ENCODE measurements at places on chromosomes 12 and 14.

DNA sequence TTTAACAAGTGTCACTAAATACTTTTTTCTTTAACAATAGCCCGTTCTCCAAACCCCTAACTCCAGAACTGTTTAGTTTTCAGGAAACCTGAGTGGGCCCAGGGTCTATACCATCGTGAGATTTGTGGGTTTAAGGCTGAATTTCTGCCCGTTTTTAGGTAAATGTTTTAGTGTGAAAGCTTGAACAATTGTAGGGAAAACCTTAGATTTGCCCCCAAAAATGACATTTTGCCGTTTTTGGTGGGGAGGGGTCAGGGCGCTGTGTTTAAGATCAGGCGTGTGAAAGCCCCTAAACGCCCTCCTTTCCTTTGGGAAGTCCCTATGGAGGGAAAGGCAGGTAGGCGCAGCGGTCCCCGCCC is 320 bp upstream of the PRPF39 start:
- peaks cover 51% of the 10 kb centered on the region for H3K4me1 ChIP-seq
- peak overlapping the region; percentile 84 for H3K27ac ChIP-seq
- no peak for DNase-seq
- peak overlapping the region; percentile 75 for H3K4me3 ChIP-seq
- H3K36me3 ChIP-seq, result no peaks in the 10 kb centered on the region

GRCh38 chr14:58977366-58977765 is 211.1 kb upstream of the DAAM1 start:
- no peak overlapping the region for H3K27ac ChIP-seq
- H3K4me1 ChIP-seq, result peaks cover 26% of the 10 kb centered on the region
- no peaks in the 10 kb centered on the region for H3K36me3 ChIP-seq
- no peak overlapping the region for H3K4me3 ChIP-seq

- H3K4me1 ChIP-seq, result no peaks in the 10 kb centered on the region
- no peak overlapping the region for H3K27ac ChIP-seq
- no peaks in the 10 kb centered on the region for H3K27me3 ChIP-seq
- peaks cover under 1% of the 10 kb centered on the region for H3K36me3 ChIP-seq
These were observed 34.3 kb downstream of the KICS2 start for GRCh38 chr12:64187794-64188193.

DNA sequence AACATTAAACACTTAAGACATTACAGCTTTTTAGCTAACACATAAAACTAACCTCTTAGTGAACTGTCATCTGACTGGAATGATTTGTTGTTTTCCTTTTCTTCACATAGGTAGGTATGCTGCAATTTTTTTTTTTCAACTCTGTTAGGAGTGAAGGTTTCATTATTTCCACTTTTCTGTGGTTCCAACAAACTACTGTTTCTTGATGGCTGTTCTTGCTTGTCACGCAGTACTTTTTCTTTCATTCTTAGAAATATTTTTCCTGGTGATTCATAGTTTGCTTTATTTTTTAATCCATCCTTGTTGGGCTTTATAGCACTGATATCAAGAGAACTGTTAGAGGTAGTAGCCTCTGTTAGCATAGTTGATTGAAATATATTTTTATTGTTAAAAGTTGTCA is 6.3 kb downstream of the MIS18BP1 start:
- DNase-seq, result no peak
- H3K4me3 ChIP-seq, result no peak overlapping the region
- H3K4me1 ChIP-seq, result peaks cover 35% of the 10 kb centered on the region
- no peaks in the 10 kb centered on the region for H3K36me3 ChIP-seq

DNA sequence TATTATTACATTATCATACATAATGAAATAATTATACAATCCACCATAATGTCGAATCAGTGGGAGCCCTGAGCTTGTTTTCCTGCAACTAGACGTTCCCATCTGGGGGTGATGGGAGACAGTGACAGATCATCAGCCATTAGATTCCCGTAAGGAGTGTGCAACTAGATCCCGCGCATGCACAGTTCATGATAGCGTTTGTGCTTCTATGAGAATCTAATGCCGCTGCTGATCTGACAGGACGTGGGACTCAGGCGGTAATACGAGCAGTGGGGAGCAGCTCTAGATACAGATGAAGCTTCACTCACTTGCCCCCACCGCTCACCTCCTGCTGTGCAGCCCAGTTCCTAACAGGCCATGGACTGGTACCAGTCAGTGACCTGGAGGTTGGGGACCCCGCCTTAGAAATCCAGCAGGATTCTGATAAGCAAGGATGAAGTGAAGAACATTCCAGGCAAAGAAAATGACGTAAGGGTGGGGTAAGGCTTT is 204.6 kb downstream of the ETV6 start:
- no peaks in the 10 kb centered on the region for H3K27me3 ChIP-seq
- no peak for DNase-seq
- H3K36me3 ChIP-seq, result peaks cover 12% of the 10 kb centered on the region
- H3K27ac ChIP-seq, result no peak overlapping the region
- no peak overlapping the region for H3K4me3 ChIP-seq
- peaks cover 21% of the 10 kb centered on the region for H3K4me1 ChIP-seq

DNA sequence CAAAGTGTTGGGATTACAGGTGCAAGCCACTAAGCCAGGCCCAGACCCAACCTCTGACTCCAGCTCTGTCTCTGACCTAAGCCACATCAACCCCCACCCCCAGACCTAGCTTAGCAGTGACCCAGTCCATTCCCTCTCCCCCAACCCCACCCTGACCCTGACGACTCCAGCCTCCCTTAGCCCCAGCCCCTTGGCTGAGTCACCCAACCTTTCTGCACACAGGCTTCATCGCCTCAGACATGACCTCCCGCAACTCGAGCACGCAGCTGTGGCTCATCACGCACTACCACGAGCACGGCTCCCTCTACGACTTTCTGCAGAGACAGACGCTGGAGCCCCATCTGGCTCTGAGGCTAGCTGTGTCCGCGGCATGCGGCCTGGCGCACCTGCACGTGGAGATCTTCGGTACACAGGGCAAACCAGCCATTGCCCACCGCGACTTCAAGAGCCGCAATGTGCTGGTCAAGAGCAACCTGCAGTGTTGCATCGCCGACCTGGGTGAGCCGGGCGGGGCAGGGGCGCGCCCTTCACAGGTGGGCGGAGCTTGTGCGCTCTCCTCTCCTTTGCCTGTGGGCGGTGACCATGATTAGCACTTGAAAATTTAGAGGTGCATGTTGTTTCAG is 7.8 kb downstream of the ACVRL1 start:
- H3K27me3 ChIP-seq, result no peaks in the 10 kb centered on the region
- H3K36me3 ChIP-seq, result peaks cover 46% of the 10 kb centered on the region
- no peak for DNase-seq
- H3K4me3 ChIP-seq, result no peak overlapping the region
- H3K4me1 ChIP-seq, result peaks cover 74% of the 10 kb centered on the region

DNA sequence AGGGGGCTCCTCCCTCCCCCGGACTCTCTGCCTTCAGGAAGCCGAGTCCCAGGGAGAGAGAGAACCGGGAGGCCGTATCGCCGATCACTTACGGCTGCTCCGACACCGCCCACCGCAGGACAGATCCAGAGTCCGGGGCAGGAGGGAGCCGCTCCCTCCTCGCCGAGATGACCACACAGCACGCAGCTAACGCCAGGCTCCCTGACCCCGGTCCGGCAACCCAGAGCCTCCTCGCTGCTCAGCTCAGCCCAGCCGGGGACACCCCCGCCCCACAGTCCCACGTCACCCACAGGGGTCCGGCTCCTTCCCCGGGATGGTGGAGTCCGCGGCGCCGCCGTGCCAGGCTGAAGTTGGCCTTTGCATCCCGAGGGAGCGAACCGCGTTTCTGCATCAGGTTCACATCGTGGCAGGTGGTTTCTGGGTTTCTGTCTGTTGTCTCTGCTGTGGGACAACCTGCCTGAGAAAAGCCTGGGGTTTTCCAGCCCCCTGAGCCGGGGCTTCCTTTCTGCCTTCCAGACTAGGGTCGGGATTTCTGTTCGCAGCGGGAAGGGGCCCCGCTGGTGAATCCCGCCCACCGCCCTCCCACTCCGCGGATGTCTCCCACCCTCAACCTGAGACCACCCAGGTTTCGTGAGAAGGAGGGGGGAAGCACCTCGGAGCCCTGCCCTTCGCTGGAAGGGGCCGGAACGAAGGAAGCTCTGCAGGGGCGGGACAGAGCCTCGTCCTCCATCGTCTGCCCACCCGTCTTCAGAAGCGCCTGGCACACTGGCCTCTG is 61.2 kb downstream of the NOC4L start:
- H3K4me1 ChIP-seq, result peaks cover 8% of the 10 kb centered on the region
- H3K27me3 ChIP-seq, result peaks cover 87% of the 10 kb centered on the region
- H3K4me3 ChIP-seq, result peak overlapping the region; percentile 24
- H3K36me3 ChIP-seq, result no peaks in the 10 kb centered on the region

DNA sequence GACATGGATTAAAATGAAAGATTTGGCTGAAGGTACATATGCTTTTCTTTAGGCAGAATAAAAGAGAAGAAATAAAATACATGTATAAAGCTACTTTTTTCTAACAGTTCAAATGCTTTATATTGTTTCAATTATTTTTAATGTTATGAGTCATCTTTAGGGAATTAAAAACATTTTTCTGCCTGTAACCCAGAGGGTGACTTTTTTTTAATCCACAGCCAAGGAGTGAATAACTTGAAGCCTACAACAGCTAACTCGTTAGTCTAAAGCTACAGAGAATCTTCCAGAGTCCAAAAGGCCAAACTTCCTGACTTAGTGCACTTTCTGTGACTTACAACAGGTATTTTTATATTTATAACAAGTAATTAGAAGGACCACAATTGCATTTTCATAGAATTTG is 151.6 kb downstream of the SEC23A start:
- H3K27ac ChIP-seq, result no peak overlapping the region
- H3K27me3 ChIP-seq, result no peaks in the 10 kb centered on the region
- no peaks in the 10 kb centered on the region for H3K4me1 ChIP-seq

- H3K4me3 ChIP-seq, result no peak overlapping the region
- peaks cover 11% of the 10 kb centered on the region for H3K27me3 ChIP-seq
- no peak for DNase-seq
- H3K36me3 ChIP-seq, result no peaks in the 10 kb centered on the region
- H3K4me1 ChIP-seq, result no peaks in the 10 kb centered on the region
These were observed 30.7 kb downstream of the ISCA2 start for GRCh38 chr14:74524076-74524811.

- H3K27me3 ChIP-seq, result no peaks in the 10 kb centered on the region
- no peaks in the 10 kb centered on the region for H3K36me3 ChIP-seq
- no peak overlapping the region for H3K4me3 ChIP-seq
- no peak overlapping the region for H3K27ac ChIP-seq
These were observed 217.4 kb upstream of the PDE3A start for GRCh38 chr12:20150835-20151422.

- no peak for DNase-seq
- no peak overlapping the region for H3K4me3 ChIP-seq
- peaks cover 51% of the 10 kb centered on the region for H3K4me1 ChIP-seq
- H3K36me3 ChIP-seq, result peaks cover 9% of the 10 kb centered on the region
- no peaks in the 10 kb centered on the region for H3K27me3 ChIP-seq
- peak overlapping the region; percentile 79 for H3K27ac ChIP-seq
These were observed 36.6 kb downstream of the CRADD start for GRCh38 chr12:93713800-93714199.

- H3K27me3 ChIP-seq, result no peaks in the 10 kb centered on the region
- H3K4me1 ChIP-seq, result peaks cover under 1% of the 10 kb centered on the region
- DNase-seq, result no peak
- no peaks in the 10 kb centered on the region for H3K36me3 ChIP-seq
- H3K4me3 ChIP-seq, result no peak overlapping the region
These were observed 23.9 kb upstream of the NAP1L1 start for GRCh38 chr12:76108356-76108755.

GRCh38 chr12:65828711-65829339 is 4.5 kb downstream of the HMGA2 start:
- no peak overlapping the region for H3K27ac ChIP-seq
- no peak for DNase-seq
- H3K4me1 ChIP-seq, result peaks cover 25% of the 10 kb centered on the region
- H3K4me3 ChIP-seq, result no peak overlapping the region
- H3K36me3 ChIP-seq, result no peaks in the 10 kb centered on the region

- H3K4me3 ChIP-seq, result no peak overlapping the region
- DNase-seq, result no peak
- H3K4me1 ChIP-seq, result peaks cover 12% of the 10 kb centered on the region
- H3K27me3 ChIP-seq, result no peaks in the 10 kb centered on the region
These were observed 283.5 kb upstream of the RGS6 start for GRCh38 chr14:71648725-71649124.

GRCh38 chr14:49930720-49931119 is 37.8 kb downstream of the ARF6 start:
- no peaks in the 10 kb centered on the region for H3K27me3 ChIP-seq
- H3K36me3 ChIP-seq, result no peaks in the 10 kb centered on the region
- no peak overlapping the region for H3K4me3 ChIP-seq
- no peaks in the 10 kb centered on the region for H3K4me1 ChIP-seq

DNA sequence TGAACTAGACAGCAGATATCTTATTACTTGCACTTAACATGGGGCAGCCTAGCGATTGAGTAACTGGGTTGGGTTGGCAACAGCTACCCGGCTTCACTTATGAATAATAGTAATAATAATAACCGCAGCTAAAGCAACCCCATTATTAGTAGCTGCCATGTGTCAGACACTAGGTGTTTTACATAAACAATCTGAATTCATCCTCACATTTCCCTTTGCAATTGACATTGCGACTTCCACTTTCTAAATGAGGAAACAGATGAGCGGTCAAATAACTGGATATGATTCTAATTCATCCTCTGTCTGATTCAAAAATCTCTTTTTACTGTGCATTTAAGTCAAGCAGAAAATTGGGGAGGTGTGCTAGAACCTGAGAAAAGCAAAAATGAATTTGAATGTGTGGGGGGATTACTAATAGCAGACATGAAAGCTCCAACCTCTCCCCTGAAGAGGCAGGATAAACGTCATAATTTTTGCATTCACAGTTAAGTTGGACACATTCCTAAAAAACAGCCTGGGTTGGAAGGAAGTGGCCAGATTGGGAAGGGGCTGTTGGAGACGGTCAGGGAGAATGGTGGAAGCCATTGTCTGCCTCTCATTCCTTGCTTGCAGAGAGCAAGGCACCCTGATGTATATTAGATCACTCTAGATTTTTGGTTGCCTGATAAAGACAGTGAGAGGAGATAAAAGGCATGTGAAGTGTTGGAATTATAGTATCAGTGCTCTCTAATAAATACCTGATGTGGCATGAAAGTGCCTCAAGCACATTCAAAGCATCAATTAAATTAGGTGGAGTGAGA is 13.1 kb downstream of the EMP1 start:
- no peak overlapping the region for H3K4me3 ChIP-seq
- DNase-seq, result no peak
- no peaks in the 10 kb centered on the region for H3K27me3 ChIP-seq
- peak overlapping the region; percentile 24 for H3K27ac ChIP-seq

DNA sequence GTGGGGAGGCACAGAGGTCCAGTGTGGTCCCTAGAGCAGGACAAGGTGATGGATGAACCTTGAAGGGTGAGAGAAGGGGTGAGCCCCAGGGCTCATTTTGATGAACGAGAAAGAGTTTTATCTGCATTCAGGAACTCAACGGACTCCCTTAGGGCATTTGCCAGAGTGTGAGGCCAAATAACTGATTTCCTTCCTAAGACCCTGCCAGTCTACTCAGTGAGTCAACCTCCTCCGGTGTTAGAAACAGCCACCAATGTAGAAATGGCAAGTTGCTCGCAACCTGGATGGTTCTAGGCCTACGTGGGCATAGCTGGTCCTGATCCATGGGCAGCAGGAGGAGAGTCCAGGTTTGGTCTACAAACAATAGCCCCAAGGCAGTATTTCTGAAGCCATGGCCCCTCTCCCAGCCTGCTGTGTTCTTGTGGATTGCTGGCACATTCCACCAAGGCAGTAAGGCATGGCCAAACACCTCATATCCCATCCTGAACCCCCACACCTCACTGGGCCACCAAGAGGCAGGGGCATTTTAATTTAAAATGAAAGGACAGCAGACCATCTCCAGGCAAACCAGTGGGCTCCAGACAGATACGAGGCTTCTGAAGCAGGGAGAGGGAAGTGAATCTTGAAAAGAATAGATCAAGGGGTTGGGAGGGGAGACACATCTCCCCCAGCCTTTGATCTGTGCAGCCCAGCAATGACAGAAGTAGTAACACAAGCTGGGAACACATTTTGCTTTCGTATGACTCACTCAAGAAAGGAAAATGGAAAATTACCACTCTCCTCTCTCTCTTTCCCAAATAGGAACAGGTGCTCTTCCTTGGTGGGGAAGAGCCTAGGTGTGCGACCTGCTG is 25.4 kb upstream of the TESC start:
- H3K4me3 ChIP-seq, result no peak overlapping the region
- peaks cover 13% of the 10 kb centered on the region for H3K4me1 ChIP-seq
- DNase-seq, result no peak
- no peak overlapping the region for H3K27ac ChIP-seq

All from left ventricle myocardium inferior (tissue), 1 donor.